Activated CD8-positive, alpha-beta memory T cell treated with anti-CD3 and anti-CD28 coated beads, Interleukin-2, amount 10 ng/mL, durations not matched to agents 7 days and 5 days (primary cell): ENCODE measurements at places on chromosomes 12 and 14. TPM values are rescaled to one million over a fixed set of nuclear protein-coding genes. Genes with fewer than 3 reads are reported as not detected.
A peak's percentile ranks its signal among the peaks of the same experiment; 100 is the strongest.

- DNase-seq = no peak
Observed at GRCh38 chr14:89963288-89963978, 7.7 kb downstream of the TDP1 start.

- DNase-seq = no peak
Observed at GRCh38 chr12:13147688-13148484, 44.4 kb upstream of the GSG1 start.

- no peak for DNase-seq
Observed at GRCh38 chr12:128387811-128388422, 120.9 kb downstream of the TMEM132C start.

GRCh38 chr14:34437729-34438080 is 24.3 kb downstream of the SPTSSA start:
- DNase-seq = no peak

GRCh38 chr12:77723308-77723707 is 107.4 kb upstream of the NAV3 start:
- DNase-seq = no peak

GRCh38 chr12:60194678-60195077 is 598.8 kb downstream of the SLC16A7 start:
- no peak for DNase-seq

- DNase-seq = no peak
Observed at GRCh38 chr12:15772405-15773018, 16.7 kb downstream of the EPS8 start.

DNA sequence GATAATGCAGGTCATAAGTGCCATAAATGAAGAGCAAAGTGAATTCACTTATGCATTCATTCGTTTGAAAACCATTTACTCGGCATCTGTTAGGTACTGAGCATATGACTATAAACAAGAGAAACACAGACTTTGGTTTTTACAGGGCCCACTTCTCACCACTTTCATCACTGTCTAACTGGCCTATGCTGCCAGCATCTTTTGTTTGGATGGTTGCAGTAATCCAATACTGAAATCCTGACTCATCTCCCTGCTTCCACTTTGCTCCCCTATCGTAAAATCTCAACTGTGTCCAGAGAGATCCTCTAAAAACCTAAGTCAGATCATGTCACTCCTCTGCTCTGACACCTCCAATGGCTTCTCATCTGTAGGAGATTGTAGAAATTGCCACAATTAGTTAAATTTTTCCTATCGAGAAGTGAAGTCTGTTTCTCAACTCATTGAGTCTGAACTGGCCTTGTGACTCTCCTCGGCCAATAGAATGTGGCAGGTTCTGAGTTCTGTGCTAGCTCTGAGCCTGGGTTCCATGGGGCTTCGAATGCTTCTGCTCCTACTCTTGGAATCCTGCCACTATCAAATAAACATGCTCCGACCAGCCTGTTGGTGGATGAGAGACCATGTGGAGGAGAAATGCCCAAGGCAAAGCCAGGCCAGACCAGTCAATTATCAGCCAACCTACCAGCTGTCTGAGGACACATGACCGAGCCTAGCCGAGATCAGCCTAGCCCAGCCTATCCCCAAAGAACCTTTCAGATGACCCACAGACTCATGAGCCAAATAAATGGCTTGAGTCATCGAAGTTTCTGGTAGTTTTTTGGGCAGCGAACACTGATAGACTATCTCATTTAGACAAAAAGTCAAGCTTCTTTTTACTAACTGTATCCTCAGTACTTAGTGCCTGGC is 2.2 kb upstream of the BATF start:
- DNase-seq = no peak

- DNase-seq = no peak
Observed at GRCh38 chr14:51277753-51278415, 37.8 kb downstream of the TMX1 start.

- no peak for DNase-seq
Observed at GRCh38 chr14:89401241-89401640, 15.8 kb downstream of the FOXN3 start.

DNA sequence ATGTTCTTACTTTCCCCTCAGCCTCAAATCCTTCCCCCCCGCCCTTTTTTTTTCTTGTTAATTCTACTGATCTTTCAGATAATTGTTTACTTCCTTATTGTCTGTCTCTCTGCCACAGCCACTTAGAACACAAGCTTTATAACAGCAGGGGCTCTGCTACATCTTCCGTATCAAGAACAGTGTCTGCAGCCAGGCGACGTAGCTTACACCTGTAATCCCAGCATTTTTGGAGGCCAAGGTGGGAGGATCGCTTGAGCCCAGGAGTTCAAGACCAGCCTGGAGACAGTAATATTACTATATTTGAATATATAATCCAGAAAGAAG is 5.4 kb downstream of the SOS2 start:
- DNase-seq = no peak

- DNase-seq = no peak
Observed at GRCh38 chr12:83153177-83153576, 466.5 kb downstream of the TMTC2 start.

DNA sequence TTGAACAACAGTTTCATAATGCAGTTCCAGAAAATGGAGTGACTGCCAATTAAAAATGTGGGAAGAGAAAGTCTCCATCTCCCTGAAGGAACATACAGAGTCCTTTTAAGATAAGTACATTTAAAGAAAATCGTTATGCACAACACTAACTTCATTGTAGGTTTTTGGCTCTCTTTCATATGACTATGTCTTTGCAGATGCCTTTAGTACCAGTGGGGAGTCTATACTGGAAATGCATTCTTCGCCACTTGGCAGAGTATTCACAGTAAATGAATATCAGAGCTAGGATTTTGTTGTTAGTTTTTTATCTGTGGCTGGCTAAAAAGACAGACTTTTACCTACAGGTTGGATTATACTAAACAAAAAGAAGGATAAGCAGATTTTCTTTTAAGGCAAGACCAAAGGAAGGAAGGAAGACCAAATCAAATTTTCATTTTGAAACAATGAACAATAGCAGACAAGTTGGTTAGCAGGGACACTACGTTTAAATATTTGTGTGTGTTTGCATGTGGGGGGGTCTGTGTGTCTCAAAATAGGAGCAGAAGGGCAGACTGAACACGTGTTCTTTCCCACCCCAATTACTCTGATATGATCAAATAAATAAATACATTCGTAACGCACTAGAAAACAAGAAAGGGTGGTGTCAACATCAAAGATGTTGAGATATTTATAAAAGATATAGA is 124.5 kb downstream of the BTG1 start:
- no peak for DNase-seq

DNA sequence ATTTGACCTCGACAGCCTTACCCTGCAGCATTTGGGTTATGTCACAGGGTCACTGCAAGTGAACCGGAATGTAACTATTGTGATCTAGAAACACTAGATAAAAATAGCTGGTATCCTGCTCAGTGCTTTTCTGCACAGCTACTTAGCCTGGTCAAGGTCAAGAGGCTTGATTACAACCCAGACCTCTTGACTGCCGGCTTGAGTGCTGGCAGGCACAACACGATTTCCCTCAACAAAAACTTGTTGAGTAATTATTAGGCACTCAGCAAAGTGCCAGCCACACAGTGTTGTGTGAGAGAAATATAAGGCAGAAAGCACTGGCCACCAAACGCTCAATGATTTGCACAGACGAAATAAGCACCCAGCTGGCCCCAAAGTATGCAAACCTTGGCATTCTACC is 156.7 kb downstream of the NUAK1 start:
- DNase-seq = no peak

DNA sequence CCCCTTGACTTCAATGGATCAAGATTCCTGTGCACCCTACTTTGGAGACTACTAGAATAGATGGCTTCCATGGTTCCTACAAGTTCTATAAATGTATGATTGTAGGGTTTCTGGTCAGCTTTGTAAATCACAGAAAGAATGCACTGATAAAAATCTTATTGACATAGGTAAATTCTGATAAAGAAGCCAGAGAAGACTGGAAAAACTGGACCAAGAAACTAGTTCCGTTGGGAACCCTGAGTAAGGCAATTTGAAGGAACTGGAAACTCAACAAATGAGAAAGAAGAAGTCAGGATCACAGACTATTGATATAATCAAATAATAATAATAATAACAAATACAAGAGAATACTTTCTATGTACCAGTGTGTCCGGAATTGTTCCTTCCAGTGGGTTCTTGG is 15.4 kb upstream of the MGST1 start:
- no peak for DNase-seq

- no peak for DNase-seq
Observed at GRCh38 chr12:96414637-96415036, 14.4 kb upstream of the CDK17 start.

- DNase-seq = no peak
Observed at GRCh38 chr12:57781801-57782200, 786 bp upstream of the TSFM start.

GRCh38 chr12:54363618-54364017 is 668 bp downstream of the GPR84 start:
- no peak for DNase-seq

DNA sequence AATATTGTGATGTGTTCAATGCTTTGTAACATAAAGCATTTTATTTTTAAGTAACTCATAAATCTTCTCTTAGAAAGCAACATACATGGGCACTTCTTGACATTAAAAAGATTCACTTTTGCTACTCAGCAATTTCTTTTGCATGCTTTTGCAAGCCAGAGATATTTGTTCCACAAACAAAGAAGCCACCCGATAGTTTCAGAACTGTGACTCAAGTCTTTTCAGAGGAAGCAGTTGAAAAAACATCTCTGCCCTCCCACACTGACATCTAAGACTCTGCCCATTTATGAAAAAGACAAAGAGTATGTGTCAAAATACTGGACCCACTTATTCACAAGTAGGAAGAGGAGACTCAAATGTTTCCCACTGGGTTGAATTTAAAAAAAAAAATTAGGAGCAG is 7.5 kb downstream of the APPL2 start:
- DNase-seq = no peak

DNA sequence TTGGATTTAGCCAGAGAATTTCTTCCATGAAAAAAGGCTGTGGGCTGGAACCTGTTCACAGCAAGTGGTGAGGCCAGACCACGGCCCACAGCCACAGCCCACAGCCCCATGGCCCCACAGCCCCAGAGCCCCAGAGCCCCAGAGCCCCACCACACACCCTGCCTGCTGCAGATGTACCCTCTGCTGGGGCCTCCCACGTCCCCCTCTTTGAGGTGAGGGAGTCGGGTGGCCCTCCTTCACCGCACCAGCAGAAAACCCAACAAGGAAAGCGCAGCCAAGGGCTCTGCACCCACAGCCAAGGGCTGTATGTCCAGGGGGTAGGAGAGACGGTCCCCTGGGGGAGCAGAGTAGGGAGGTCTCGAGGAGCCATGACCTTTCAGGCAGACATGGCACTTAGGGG is 327.5 kb upstream of the DIO3 start:
- DNase-seq = no peak

DNA sequence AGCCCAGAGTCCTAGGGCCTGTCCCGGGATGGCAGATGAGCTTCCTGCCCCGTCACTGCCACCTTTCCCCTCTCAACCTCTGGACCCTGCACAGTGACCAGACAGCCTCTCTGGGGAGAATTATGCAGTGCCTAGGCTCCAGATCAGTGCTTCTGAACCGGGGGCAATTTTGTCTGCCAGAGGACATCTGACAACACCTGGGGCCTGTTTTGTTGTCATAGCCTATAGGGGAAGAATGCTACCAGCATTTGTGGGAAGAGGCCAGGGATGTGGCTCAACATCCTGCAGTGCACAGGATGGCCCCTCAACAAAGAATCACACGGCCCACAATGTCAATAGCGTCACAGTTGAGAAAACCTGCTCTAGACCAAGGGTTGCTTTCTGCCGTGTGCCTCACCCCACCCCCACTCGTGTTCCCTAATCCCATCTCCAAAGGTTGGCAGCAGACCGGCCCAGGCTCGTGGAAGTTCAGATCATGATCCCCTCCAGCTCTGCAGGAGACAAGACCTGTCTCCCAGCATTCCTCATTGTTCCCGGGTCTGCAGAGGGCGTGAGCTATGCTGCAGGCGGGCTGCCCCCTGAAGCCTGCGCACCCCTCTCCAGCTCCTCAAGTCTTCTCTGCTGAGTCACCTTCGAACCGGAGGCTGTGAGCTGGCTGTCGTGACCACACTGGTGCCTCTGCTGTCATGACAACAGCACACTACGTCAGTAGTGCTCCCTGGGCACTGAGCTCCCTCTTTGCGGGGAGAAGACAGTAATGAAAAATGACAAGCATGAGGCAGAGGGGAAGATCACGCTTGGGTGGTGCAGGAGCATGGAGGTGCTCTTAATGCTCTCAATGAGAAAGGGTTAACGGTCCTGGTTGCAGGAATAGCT is 2.0 kb upstream of the GAPDH start:
- DNase-seq = peak; percentile 97

DNA sequence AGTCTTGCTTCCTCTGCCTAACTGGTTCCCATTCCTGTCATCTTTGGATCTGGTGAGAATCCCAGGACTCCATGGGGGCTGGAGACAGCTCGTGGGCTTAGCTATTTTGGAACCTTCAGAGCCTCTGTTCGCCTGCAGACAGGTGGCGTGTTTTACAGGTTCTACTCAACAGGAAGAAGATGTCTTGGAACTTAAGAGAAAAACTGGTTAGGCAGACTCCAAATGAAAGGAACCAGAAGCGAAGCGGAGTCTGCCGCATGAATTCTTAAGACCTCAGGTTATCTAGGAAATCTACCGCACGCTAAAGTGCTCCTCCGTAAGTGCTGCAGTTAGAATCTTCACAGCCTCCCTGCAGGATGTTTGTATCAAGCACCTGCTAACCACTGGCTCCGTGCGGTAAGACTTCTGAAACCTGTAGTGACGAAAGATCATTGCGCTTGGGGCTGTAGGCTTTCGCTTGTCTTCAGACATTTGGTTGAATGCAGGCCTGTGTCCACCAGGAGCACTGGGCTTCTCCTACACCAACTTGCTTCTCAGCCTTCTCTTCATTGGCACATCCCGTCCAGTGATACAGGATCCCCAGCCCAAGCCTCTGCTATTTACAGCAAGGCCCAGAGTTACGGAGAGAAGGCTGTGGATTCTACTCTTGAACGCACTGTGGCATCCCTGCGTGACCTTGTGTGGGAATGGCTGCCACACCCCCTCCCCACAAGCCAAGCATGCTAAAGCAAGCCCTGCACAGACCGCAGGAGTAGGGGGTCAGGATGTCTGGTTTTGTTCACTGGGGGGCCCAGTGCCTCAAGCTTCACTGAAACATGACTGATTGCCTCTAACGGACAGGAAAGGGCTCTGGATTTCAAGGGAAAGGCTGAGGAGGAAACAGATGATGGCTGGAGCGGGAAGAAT is 35.0 kb downstream of the ACADS start:
- no peak for DNase-seq

- DNase-seq = no peak
Observed at GRCh38 chr14:20848316-20848954, 42.8 kb upstream of the RNASE3 start.

GRCh38 chr12:14841761-14842160 is 1.6 kb downstream of the ART4 start:
- no peak for DNase-seq

- no peak for DNase-seq
Observed at GRCh38 chr14:30921788-30922187, 47.4 kb downstream of the COCH start.

Gene RNASE3
- not detected for total RNA-seq

Gene IKZF4
- total RNA-seq = 44.9 TPM

Gene RILPL1
- total RNA-seq = 1.5 TPM

Gene SLC7A7
- total RNA-seq = 0.16 TPM

Gene MRPL52
- 147 TPM for total RNA-seq

Gene LRP1-AS
- total RNA-seq = not detected

Gene MNAT1
- total RNA-seq = 57.9 TPM

Gene ARHGAP5
- total RNA-seq = 29.4 TPM

Gene RBMS2
- total RNA-seq = 10.0 TPM

Gene PIWIL1
- total RNA-seq = not detected
